Jurkat, Clone E6-1 (cell line): ENCODE measurements at places on chromosomes 3 and 15.
A peak's percentile ranks its signal among the peaks of the same experiment; 100 is the strongest.

DNA sequence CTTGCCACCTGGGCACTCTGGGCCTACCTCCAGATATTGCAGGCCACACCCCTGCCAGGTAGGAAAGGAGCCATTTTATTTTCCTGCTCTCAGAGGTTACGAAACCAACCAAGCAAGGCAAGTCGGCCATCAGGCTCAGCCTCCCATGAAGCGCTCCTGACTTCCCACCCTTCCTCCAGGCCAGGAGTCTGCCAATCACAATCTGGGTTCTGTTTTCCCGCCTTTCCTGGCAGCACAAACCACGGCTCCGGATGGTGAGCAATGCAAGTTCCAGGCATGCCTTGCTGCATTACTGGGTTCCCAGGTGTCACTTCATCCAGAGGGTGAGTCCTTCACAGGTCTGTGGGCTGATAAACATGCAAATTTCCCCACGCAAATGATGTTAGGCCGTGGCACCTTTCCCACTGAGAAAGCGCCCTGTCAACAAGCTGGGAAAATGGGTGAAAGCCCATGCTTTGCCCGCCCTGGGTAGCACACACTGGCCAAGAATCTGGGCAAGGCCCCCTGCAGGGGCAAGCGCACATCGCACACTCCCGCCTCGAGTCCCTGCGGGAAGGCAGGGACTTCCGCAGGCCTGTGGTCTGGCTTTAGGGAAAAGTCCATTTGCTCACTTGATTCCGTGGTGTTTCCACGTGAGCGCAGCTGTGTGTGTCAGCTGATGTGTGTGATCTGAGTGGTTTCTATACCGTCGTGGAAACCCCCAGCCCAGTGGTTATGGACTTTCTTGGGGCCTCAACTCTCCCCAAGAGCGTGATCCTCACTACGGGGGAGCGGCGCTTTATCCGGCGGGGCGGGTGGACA is 61.6 kb upstream of the RYK start:
- no peak for DNase-seq

DNA sequence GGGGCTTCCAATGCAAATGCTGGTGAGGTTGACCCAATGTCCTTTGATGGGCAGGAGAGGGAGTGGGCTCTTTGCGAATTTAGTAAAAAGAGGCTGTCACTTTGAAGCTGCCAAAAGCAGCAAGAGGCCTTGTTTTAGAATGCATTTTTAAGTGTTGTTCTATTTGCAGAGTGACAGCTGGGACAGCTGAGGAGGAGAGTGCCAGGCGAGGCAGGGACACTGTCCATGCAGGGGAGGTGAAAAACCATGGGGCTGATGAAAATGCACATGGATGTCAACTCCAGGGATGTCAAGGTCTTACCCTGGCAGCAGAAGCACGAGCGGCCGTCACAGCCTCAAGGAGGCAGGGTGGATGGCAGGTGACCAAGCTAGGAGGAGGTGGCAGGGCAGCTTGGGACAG is 279.8 kb downstream of the ADAMTS17 start:
- no peak for DNase-seq

DNA sequence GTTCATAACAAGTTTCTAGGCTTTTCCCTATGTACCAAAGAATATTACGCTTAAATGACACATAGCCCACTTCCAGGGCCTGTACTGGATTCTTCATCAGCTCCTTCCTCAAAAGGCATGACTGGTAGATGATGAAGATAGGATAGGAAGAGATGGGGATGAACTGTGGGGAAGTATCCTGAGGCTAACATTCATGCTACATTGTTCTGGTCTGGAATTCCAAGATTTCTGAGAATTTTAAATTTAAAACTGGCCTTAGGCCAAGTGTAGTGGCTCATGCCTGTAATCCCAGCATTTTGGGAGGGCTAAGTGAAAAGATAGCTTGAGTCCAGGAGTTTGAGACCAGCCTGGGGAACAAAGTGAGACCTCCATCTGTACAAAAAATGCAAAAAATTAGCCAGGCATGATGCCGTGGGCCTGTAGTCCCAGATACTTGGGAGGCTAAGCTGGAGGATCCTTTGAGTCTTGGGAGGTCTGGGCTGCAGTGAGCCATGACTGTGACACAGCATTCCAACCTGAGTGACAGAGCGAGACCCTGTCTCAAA is 160.1 kb upstream of the PLAAT1 start:
- DNase-seq: no peak

DNA sequence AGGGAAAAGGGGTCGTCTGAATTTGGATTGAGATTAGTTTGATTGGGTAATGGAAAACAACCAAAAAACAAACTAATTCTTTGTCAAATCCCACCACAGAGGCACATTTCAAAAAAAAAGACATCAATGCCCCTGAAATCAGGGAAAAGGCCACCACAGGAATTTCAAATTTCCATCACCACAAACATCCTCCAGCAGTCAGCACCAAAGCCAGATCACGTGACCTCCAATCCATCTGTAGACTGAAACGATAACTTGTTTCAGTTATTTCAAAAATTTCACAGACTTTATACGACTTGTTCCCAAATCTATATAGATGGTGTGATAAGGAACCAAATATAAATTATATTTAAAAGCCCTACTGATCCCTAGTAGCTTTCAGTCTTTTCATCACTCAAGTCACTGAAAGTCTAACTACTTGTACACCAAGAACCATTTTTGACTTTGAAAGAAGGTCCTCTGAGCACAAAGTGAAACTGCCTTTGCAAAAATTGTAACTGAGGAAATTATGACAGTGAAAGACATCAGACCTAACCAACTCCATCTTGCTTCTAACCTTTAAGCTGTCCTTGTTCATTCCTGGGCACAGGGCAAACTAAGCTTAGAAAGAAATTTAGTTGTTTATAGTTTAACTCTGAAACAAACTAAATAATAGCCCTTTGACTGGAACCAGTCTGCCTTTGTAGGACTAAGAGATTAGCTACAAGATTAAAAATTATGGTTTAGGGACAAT is 48.1 kb upstream of the PLCL2 start:
- DNase-seq: no peak

GRCh38 chr3:132378048-132378762 is 39.1 kb upstream of the DNAJC13 start:
- no peak for DNase-seq

DNA sequence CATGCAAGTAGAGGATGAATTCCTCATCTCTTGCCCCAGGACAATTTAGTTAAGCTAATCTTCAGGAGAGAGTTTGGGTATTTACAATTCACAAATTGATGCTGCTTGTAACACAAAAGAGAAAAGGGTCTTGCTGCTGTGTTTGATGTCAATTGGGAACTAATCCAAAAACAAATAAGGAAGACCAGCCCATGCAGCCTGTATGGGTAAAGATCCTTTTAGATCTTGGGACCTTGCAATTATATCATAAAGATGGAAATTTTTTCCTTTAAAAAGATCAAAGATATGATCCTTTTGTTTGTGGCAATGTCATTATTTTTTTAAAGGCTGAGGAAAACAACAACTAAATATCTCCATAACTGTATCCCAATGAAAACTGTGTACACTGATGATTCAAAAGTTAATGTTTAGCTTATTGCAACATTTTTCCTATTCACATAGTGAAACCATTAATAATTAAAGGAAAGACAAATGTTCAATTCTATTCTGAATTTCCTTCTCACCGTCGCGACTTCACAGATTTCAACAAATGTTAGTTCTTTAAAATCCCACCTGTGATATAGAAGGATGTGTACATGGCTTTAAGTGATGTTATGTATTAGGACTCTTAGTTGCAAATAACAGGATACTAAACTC is 40.2 kb downstream of the TMEM212 start:
- DNase-seq: no peak

GRCh38 chr3:64530434-64531049 is 157.3 kb downstream of the ADAMTS9 start:
- peak; percentile 23 for DNase-seq

- DNase-seq: no peak
These were observed 103.8 kb upstream of the PRR20G start for GRCh38 chr3:127391436-127392155.

DNA sequence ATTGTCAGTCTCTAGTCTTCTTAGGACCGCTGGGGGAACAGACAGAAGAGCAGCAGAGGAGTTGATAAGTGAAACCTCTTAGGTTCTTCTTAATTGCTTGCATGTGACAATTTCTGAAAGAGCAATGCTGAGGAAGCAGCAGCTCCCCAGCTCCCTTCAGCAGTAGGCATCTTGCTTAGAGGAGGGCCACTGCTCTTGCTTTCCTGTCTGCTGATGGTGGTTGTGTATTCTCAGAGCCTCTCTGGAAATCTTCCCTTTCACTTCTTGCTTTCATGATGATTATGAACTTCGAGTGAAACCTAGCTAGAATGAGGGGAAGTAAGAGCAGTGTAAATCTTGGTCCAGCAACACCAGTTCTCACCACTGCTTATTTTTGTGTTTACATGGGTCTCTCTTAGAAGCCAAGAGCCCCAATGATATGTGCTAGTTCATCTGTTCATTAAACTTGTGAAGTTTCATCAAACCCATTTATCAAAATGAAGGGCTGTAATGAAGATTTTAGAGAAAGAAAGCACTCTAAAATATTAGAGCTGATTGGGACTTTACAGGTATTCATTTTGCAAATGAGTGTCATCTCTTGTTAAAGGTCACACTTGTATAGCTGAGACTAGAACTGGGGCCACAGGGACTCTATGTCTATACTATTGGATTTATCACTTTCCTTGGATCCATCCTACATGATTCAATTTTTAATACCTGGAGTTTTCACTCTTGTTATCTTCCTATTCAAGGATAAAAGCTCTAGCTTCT is 246.7 kb downstream of the LPP start:
- DNase-seq: no peak

- DNase-seq: no peak
These were observed 32.3 kb downstream of the SLC9C1 start for GRCh38 chr3:112261742-112262141.

DNA sequence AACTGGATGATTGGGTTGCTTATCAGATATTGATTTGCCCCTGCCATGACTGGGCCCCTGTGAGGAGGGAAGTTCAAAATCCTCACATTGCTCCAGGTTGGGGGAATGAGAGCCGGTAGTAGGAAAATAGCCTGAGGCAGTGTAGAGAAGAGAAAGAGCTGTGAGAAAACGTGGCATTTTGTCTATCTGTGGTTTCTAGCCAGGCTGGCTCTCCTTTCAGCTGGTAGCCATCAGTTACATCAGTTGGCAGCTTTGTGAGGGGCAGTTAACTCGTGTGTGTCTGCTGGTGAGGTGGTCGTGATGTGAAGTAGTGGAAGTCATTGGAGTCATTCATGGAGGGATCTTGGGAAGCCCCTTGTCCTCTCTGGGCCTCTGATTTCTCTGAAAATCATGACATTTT is 5.2 kb downstream of the ESYT3 start:
- no peak for DNase-seq

DNA sequence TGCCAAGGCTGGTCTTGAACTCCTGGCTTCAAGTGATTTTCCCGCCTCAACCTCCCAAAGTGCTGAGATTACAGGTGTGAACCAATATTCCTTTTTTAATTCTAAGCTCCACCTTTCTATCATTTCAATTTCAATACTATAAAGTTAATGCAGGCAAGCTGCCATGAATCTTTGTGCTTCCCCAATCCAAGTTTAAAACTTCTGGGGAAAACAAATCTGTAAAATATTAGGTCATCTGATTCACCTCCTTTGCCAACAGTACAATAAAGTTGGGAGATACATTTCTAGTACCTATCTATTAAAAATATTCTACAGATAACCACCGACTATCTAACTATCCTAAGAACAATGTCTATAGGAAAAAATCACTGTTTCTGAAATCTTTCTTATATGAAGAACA is 102.1 kb downstream of the ATP8B4 start:
- no peak for DNase-seq

DNA sequence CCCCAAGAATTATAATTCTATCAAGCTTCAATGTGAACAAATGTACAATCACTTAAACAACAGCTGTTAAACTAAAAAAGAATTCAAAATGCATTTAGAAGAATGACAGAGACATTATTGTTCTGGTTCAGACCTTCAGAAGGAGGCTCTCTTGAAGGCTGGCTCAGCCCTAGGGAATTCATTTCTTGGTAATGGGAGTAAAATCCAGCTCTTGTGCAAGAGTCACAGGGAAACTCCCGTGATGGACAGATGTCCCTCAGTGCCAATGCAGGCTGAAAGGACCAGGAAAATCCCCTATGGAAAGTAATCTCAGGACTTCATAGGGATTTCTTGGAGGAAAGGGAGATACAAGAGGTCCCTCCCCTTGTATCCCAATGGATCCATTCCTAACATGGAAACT is 149.9 kb upstream of the STT3B start:
- DNase-seq: no peak

- no peak for DNase-seq
These were observed 436.5 kb upstream of the TBL1XR1 start for GRCh38 chr3:177633671-177634207.

DNA sequence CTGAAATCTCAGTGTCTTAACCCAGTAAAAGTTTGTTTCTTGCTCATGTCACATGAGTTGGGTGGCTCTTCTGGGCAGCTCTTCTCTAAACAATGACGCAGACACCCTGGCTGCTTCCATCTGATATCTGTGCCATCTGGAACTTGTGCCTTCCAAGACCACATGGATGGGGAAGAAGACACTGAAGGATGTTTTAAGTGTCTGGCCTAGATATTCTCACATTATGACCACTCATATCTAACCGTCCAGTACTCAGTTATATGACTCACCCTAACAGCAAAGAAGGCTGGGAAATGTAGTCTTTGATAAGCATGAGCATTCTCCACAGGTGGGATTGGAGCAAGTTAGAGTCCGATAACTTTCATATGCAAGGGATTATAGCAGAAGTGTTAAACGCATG is 66.4 kb downstream of the RYR3 start:
- no peak for DNase-seq

- no peak for DNase-seq
These were observed 21.9 kb downstream of the TNK2 start for GRCh38 chr3:195886181-195887141.

GRCh38 chr3:13525827-13526625 is 22.9 kb upstream of the FBLN2 start:
- no peak for DNase-seq

GRCh38 chr3:173501931-173502489 is 104.5 kb downstream of the NLGN1 start:
- no peak for DNase-seq

DNA sequence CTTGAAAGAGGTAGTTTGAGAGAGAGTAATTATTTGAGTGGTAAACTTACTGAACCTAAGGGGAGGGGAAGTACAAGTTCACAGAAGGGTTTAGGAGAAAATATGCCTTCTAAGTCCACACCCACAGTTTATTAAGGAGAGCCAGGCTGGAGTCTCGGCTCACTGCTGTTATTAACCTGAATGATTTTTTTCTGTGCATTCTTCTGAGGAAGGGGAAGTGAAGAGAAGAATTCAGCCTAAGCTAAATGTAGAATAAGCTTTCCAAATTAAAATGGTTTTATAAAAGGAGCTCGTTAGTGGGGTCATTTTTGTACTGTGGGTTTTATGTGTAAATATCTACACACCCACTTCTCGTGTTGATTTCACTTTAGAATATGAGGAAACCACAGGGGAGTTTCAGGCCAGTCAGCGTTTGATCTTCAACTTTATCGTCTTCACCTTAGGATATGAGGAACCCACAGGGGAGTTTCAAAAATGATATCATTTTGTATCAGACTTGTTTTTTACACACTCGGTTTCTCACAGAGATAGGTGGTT is 1.5 kb downstream of the WHAMM start:
- peak; percentile 33 for DNase-seq

- no peak for DNase-seq
These were observed 21.9 kb downstream of the THOC7 start for GRCh38 chr3:63841704-63842103.
